ENCODE measurements at places on chromosomes 11 and 22.
A peak's percentile ranks its signal among the peaks of the same experiment; 100 is the strongest.

DNA sequence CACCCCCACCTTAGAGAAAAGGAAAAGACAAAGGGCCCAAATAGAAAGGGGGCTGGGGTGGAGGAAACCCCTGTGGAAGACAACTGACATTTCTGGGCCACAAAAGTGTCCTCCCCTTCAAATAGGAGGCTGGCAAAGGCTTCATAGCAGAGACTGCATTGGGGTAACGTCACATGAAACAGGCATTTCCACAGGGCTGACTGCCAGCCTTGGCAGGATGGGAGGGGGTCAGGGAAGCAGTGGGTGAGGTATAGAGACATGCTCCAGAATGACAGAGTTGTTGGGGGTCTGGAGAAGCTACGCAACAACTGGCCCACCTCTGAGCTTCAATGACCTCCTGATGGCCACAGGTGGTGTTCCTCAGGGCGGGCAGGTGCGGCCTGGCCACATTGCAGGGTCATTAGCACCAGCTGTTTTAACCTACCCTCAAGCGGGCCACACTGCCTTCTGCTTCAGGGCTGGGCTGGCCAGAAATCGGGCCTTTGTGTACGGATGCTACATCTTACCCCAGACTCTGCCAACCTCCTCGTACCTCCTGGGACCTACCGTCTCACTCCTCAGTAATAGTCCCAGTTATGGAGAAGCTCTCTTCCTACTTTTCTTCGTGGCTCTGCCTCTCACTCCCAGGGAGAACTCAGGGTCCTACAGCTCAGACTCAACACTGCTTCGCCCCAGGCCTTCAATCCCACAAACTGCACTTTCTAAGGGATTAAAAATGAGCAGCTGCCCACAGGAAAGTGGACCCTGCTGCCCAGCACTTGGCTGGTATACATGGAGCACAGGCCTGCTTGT, 160.0 kb upstream of the NCAM1 start:
- no peak for DNase-seq

DNA sequence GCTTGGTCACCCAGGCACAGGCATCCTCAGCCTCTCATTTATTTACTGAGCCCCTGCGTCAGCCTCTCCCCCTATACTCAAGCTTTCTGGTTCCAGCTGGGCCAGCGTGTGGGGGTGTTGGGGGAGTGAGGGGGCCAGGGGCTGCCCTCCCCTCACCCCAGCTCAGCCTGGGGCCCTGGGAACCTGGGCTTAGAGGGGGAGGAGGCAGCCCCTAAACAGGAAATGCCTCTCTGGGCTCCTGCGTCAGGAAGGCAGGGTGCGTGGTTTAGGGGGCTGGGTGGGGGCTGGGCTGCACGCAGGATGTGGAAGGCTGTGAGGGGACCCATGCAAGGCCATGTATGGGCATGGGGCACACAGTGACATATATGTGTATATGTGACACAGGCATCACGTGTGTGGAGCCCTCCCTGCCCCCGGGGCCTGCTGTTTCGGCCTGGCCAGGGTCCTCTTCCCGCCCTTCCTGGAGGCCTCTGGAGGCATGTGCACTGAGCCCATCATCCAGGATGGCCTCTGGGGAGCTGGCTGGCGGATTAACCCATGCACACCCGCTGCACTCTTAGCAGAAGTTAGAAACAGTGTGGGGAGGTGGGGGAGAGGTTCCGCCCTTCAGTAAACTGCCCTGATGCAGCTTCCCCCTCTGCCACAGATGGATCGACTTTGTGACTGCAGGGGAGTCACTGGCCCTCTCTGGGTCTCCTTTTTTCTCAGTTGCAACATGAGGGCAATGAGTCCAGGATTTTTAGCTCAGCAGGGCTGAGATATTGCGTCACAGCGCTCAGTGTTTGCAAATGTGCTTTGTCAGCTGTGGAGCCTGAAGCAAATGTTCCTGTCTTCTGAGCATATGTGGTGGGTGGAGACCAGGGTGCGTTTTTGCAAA, 1.1 kb upstream of the CD248 start:
- DNase-seq: peak; percentile 78

GRCh38 chr11:7484645-7485044, 661 bp upstream of the OLFML1 start:
- no peak for DNase-seq

- DNase-seq: no peak
Observed at GRCh38 chr11:15473954-15474837, 359.5 kb downstream of the INSC start.

GRCh38 chr11:130817330-130817944, 98.8 kb downstream of the SNX19 start:
- DNase-seq: no peak

GRCh38 chr11:67504950-67505581, at the start of gene PITPNM1:
Gene PITPNM1, minus strand, starts transcription at chr11:67505363. Its CDS starts 1,183 bp downstream, at chr11:67504180.
- peak; percentile 79 for DNase-seq

GRCh38 chr11:30938171-30938570, 352.0 kb upstream of the MPPED2 start:
- no peak for DNase-seq

GRCh38 chr22:25569361-25569760, 4.9 kb downstream of the GRK3 start:
- DNase-seq: no peak

- DNase-seq: no peak
Observed at GRCh38 chr11:12430351-12430750, 53.0 kb downstream of the PARVA start.

- DNase-seq: no peak
Observed at GRCh38 chr11:59960502-59961381, 3.1 kb upstream of the OOSP4A start.

GRCh38 chr22:48434868-48435250, 1392.8 kb downstream of the BRD1 start:
- DNase-seq: no peak

- DNase-seq: no peak
Observed at GRCh38 chr11:104091281-104092096, 55.0 kb downstream of the DDI1 start.

- DNase-seq: no peak
Observed at GRCh38 chr22:34588871-34589545, 476.9 kb upstream of the ISX start.

- DNase-seq: no peak
Observed at GRCh38 chr11:109432105-109432504, 10.1 kb downstream of the C11orf87 start.

DNA sequence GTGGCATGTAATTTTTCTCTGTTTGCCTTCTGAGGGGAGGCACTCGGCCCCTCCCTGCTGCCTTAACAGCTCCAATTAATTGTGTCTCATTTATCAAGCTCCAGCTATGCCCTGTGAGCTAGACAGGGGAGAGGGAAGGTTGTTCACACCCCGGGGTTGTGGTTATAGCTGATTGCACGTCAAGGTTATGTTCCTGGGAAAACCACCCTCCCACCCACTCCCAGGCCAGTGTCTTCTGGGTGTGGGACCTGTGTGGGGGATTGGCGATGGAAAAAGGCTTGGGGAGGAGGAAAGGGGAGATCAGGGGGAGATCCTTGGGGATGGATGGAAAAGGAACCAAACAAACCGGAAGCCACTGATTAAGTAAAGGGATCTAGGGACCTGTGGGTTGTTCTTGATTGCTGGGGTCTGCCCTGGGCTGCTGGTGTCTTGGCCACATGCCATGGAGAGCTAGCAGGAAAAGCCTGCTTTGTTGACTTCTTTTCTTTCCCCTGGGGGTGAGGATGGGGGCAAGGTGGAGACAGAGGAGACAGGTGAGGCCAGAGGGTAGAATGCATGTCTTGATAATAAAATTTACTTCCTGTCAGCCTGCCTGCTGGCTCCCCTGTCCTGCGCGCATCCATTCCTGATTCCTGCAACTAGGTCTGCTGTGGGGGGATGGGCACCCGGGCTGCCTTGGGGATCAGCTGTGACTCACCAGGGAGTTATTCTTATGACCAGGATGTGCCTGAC, 13.5 kb upstream of the SORL1-AS1 start:
- peak; percentile 85 for DNase-seq

DNA sequence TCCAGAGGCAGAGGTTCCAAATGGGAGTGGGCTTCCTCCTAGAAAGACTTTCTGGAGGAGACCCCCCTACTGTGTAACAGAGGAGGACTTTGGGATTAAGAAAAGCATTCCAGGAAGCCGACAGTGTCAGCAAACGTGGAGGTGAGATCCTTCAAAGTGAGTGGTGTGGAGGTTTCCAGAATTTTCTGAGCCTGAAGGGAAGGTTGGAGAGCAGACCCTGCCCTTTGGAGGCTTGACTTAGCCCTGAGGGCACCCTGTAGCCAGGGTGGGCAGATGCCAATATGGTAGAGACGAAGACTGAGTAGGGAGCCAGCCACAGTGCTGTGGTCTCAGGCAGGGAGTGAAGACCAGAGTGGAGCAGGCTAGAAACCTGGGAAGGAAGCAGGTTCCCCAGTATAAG, 1.8 kb upstream of the KLHL22 start:
- DNase-seq: no peak

GRCh38 chr11:20112291-20113148, 47.8 kb downstream of the DBX1 start:
- peak; percentile 79 for DNase-seq

- no peak for DNase-seq
Observed at GRCh38 chr22:19114984-19115552, 7.1 kb downstream of the DGCR2 start.

- DNase-seq: no peak
Observed at GRCh38 chr11:17154409-17155159, 53.2 kb downstream of the PIK3C2A start.

- DNase-seq: no peak
Observed at GRCh38 chr22:19734163-19734562, 10.8 kb downstream of the GP1BB start.

GRCh38 chr22:27116312-27117086, 459.1 kb downstream of the MIAT start:
- no peak for DNase-seq

DNA sequence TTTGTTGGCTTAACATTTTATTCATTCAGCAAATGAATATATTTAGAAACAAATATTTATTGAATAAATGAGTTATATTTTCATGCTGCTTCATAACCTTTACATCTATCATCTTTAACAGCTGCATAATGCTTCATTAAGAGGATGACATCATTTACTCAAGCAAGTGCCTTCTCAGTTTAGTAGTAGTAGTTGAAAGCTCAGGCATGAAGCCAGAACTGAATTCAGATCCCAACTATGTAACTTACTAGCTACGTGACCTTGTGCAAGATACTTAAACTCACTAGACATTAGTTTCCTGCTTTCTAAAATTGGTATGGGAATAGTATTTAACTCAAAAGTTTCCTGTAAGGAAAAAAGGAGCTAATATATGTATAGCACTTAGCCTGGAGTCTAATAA, 90.3 kb downstream of the TMPRSS5 start:
- DNase-seq: no peak

GRCh38 chr22:25496396-25497064, 67.9 kb upstream of the GRK3 start:
- DNase-seq: no peak

DNA sequence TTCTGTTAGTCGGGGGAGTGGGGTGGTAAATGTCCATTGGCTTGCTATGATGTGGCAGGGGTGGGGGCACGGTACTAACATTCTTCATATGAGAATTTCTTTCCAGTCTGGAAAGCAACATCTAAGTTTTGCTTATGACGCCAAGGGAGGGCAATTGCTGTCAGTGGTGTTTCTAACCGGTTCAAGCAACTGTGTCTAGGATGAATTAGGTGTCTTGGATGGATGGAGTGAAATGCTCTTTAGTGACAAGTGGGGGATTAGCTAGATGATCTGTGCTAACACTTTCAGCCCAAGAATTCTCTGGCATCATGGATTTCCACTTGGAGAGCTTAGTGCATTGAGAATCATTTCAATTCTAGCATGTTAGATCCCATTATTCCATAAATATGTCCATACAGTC, 262.6 kb upstream of the SORL1-AS1 start:
- DNase-seq: no peak

DNA sequence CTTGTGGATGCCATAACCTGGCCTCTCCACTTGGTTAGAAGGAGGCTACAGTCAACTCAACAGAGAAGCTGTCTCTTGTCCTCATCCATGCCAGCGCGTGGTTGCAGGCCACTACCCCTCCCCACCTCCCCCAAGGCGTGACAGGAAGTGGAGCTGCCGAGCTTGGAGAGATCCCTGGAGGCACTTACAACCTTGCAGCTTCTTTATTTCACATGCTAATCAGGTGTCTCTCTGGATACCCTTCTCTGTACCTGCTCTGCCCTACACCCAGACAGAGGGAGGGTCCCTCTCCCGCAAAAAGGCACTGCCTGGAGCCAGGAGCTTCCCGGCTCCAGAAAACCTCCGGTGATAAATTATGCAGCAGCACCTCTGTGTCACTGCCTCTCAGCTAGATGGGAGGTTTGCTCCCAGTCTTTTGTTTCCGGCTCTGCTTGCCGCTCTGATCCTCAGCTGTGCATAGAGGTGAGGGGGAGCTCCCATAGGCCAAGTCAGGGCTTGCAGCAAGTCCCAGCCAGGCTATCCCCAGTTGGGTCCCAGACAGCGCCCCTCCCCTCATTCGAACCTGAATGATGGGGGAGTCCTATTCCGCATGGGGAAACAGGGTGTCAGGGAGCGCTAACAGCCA, 5.7 kb downstream of the LRP4 start:
- no peak for DNase-seq

DNA sequence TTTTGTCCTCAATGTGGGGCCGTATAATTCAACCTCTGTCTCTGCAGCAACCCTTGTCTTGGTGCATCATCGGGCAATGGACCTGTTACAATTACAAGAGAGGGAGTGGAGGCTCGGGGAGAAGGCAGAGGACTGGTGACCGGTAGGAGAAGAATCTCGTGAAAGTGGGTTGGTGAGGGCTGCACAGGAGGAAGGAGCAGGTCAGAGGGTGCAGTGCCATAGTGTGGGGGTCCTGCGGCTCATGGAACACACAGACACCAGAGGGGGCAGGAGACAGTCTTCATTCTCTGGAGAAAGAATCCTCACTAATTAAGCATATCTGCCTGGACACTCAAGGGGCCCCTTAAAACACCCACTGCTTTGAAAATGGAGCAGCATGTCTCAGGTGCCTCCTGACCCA, 174.7 kb upstream of the B3GAT1 start:
- no peak for DNase-seq

GRCh38 chr22:47599753-47600152, 837.3 kb downstream of the TBC1D22A start:
- no peak for DNase-seq

GRCh38 chr22:50508897-50509296, 873 bp downstream of the NCAPH2 start:
- no peak for DNase-seq

DNA sequence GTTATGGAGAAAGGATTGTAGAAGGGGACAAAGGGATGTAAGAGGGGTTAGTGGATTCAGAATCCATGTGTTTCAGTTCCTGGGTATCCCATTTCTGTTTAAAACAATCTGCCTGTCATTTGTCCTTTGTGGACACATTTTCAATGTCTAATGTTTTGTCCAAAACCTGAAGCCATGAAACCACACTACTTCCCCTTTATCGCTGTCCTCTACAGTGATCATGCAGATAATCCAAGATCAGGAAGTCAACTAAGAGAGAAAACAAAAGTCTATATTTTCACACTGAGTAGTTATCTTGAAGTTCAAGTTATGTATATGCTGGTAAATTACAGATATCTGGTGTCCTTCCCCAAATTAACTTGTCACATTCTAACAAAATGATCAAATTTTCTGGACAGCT, 457.0 kb downstream of the NTM start:
- DNase-seq: no peak

- DNase-seq: no peak
Observed at GRCh38 chr11:119149018-119149785, at the start of gene ABCG4. Gene ABCG4, plus strand, starts transcription at chr11:119149052. Its CDS starts 914 bp downstream, at chr11:119149966.

GRCh38 chr11:102306817-102307726, 10.2 kb upstream of the BIRC3 start:
- no peak for DNase-seq
